ENCODE measurements at places on chromosomes 2 and 18.

GRCh38 chr2:4404363-4404762 is 701.0 kb downstream of the DCDC2C start:
- no peak for DNase-seq

GRCh38 chr2:23677836-23678235 is 249.1 kb downstream of the ATAD2B start:
- no peak for DNase-seq

DNA sequence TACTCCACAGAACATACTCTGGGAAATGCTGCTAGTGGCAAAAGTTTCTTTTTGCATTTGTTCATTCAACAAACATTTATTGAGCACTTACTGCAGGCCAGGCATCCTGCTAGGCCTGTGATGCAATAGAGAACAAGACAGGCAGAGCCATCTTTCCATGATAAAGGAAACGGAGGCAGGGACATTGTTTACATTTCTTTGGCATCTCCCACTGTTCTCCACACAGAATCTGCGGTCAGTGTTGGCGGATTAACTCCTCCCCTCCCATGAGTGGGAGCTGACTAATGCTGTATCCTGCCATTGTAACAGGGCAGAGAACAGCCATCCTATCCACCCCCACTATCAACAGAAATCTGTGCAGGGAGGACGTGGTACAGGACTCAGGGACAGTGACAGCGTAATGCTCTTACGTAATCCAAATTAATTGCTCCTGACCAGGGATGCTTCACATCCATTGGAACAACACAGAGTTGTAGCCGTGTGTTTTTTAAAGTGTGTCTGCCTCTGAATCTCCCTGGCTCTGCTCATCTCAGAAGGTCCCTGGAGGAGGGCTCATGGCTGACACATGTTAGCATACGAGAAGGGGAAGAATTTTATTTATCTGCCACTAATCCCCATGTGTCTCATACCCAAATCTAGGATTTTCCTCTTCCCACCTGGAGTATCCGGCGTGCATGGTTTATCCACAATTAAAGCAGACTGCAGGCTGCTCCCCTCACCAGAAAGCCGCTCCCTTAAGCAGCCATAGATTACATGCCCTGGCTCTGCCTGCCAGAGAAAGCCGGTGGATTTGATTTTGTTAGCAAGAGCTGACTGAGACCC is 32.3 kb downstream of the STEAP3 start:
- DNase-seq, result peak; percentile 97

DNA sequence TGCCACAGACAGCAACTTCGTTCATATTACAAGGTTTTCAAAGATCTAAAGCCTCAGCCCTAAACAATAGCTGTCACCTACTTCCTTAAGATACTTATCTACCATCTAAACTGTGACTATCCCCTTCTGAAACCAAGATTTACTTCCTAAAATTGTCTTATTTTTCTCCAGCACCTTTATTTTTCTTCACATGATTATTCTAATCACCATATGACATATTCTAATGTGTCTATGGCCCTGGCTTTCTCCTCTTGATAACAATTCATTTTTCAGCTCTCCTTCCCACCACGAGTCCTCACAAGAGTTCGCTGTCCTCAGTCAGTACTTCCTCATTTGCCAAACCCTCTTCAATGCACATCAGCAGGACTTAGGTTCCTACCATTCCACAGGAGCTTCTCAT is 53.9 kb downstream of the RTTN start:
- DNase-seq, result no peak

DNA sequence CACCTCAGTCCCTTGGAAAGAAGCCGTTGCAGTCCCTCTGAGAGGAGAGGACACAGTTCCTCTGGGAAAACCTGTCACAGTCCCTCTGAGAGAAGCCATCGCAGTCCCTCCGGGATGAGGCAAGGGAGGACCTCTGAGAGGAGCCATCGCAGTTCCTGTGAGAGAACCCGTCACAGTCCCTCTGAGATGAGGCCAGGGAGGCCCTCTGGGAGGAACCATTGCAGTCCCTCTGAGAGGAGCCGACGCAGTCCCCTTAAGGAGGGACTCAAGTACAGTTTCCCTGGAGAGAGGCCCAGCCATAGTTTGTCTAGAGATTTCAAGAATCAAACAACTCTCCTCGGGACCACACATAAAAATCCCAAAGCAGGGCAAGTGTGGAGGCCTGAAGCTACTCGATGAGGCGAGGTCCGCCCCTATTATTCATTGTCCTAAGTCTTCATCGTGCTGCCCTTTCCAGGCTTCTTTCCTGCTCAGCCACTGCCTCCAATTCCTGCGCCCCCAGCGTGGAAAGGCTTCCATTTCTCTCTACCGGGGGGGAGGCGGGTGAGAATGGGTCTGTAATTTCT is 630 bp upstream of the ZNF512 start:
- no peak for DNase-seq

GRCh38 chr2:47080888-47081301 is 74.2 kb downstream of the STPG4 start:
- DNase-seq, result no peak

- DNase-seq, result no peak
These were observed at the start of gene FEV for GRCh38 chr2:218985021-218985324. FEV (minus strand) TSS chr2:218985184; CDS start chr2:218985075, 109 bp downstream.

DNA sequence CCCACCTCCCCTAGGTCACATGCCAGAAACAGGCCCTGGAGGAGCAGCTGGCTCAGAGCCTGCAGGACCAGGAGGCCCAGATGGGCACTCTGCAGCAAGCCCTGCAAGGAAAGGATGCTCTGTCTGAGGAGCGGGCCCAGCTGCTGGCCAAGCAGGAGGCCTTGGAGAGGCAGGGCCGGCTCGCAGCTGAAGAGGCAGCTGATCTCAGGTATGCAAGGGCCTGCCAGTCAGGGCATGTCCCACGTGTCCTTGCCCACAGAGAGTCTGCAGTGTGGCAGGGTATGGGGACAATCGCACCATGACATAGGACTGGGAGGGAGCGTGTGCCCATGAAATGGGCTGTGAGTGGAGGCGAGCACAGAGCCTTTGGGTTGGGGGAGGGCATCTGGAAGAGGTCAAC is 39.9 kb downstream of the CROCC2 start:
- no peak for DNase-seq

DNA sequence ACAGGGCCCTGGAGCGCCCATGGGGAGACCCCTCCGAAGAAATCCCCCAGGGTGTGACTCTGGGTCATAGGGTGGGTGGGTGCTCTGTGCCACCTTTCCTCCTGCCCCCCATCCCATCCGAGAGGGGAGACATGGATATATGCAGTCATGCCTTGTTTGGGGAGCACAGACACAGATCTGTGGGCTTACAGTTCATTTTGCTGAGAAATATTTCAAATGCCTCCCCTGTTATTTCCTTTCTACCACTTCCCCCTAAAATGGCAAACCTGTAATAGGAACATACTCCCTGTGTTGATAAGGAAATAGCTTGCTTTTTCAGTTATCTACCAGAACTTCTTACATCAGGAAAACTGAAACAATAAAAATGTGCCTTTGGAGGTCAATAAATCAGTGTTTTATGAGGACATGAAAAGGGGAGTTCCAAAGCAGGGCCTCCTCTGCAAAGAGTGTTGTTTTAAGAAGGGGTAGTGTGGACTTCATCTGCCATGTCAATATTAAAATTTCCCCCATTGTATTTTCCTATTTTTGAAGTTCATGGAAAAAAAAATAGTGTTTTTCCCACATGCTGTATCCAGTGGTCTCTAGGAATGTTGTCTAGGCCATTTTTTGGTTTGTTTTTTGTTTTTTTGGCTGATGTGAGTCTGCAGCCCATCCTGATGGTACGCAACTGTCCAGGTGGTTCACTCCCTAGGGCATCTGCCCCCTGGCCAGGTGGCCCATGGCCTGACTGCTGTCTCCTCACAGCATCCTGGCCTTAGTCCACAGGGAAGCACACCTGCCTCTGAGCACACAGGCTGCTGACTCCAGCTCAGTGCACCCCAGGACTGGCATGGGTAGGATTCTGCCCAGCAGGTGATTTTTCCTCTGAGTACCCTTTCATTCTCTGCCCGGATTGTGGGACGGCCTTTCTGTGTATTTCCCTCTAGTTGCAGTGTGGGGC is 3.7 kb downstream of the TNFRSF11A start:
- DNase-seq, result no peak

GRCh38 chr2:155141418-155141817 is 442.9 kb downstream of the KCNJ3 start:
- DNase-seq, result no peak

DNA sequence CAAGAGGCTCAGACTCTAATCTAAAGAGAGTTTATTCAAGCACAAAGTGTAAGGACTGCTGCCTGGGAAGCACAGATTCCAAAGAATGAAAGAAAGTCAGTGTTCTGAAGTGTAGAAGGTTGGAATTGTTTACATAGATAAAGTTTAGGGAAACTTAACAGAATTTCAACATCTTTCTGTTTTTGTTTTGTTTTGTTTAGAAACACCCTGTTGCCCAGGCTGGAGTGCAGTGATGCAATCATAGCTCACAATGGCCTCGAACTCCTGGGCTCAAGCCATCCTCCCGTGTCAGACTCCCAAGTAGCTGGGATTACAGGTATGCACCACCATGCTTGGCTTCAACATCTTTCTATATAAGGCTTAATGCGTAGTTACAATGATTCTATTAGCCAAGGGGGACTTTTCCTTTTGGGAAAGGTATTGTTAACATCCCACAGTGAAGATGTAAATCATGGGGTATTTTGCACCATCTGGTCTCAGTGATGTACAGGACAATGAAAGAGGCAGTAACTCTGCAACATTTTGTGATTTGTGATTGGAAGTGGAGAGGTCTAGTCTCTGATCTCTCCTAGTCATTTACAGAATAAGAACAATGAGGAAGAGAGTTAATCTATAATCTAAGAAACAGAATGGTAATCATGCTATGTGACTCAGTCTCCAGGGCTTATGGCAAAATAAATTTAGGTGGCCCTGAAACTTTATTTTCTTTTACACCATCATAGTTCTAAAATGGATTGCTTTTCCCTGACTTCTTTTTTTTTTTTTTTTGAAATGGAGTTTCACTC is 45.6 kb upstream of the MSH6 start:
- DNase-seq, result no peak

DNA sequence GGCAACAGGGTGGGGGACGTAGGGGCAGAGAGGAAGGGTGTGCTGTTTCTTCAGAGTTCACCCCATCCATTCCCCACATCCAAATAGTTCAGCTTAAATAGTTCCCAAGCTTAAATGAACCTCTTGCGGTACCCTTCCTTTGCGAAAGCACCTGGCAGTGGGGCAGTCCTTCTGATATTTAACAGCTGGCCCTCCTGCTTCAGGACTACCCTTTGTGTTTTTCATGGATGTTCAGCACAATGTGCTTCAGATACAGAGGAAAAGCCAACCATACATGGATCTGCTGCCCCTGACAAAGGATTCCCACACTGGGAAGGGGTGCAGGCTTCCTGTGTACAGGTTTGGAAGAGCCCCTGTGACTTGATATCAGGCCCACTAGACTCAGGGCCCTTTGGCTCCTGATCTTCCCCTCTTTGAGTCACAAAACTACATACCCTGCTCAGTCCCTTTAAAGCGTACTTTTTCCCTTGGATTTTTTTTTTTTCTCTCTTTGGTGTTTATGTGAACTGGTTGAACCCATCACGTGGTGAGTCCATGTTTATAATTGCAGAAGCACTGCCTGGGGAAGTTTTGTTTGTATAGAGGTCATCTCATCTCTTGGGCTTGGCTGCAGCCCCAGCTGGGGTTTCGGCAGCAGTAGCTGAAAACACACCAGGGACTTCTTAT is 45.3 kb upstream of the IGFBP5 start:
- DNase-seq, result no peak

DNA sequence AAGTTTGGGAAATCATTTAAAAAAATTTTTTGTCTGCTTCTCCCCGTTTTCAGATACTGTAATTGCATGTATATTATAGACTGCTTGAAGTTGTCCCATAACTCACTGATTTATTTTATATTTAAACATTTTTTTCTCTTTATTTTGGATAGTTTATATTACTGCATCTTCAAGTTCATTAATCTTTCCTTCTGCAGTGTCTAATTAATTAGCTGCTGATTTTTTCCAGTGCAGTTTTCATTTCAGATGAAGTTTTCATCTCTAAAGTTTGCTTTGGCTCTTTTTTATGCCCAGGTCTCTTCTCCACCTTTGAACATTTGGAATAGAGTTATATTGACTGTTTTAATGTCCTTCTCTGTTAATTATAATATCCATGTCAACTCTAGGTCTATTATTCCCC is 9.3 kb downstream of the CLIP4 start:
- no peak for DNase-seq

GRCh38 chr18:55485666-55486065 is 102.3 kb downstream of the TCF4 start:
- DNase-seq, result no peak

- DNase-seq, result no peak
These were observed 56.0 kb downstream of the HDAC4 start for GRCh38 chr2:239344857-239345216.

DNA sequence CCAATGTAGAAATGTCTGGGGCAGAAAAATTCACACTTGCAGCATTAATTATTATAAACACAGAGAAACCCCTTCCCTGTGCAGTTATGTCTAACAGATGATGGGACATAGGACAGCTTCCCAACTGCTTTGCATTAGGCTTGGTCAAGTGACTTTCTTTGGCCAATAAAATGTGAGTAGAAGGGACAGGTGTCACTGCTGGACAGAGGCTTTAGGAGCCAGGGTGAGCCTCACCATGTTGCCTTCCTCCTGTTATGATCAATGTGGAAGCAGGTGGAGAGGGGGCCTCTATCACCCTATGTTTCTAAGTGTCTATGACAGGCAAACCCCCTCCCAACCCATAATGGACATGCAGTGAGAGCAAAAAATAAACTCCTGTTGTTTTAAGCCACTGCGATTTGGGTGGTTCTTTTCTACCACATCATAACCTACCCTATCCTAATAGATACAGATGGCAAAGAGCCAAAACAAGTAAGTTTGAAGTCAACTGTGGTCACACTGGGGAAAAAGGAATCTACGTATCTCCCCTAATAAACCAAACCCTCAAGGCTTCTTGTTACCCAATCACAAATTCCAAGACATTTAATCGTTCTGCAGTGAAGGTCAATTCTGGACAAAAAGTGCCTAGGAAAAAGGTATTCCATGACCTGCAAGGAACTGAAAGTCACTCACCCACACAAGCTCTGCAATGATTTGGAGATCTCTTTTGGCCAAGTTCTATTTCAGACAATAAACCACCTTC is 28.6 kb upstream of the POU3F3 start:
- DNase-seq, result no peak

DNA sequence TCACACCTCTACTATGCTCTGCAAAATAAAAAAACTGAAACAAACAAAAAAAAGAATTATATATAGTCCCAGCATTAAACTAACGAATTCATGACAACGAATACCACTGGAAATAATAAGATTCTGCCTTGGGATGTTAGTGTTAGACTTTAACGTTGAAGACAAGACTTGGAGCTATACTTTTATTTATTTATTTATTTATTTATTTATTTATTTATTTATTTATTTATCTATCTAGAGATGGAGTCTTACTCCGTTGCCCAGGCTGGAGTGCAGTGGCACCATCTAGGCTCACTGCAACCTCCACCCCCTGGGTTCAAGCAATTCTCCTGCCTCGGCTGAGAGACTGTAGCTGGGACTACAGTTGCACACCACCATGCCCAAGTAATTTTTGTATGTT is 27.2 kb upstream of the PAPOLG start:
- no peak for DNase-seq

GRCh38 chr18:7567474-7568425 is 634 bp downstream of the PTPRM start:
- peak; percentile 9 for DNase-seq

GRCh38 chr18:45793264-45793965 is 32.1 kb upstream of the SIGLEC15 start:
- peak; percentile 77 for DNase-seq

- no peak for DNase-seq
These were observed 47.0 kb downstream of the CYP27C1 start for GRCh38 chr2:127173057-127173456.

- no peak for DNase-seq
These were observed 232.4 kb downstream of the MTX2 start for GRCh38 chr2:176501617-176502016.

- no peak for DNase-seq
These were observed 96.7 kb downstream of the ZNF516 start for GRCh38 chr18:76398295-76398694.

All from RCC 7860 (cell line).